SW480 (cell line): ENCODE measurements at places on chromosomes 7 and 10.
A peak's percentile ranks its signal among the peaks of the same experiment; 100 is the strongest.

GRCh38 chr10:14731875-14732512 is 42.7 kb downstream of the FAM107B start:
- peak; percentile 14 for DNase-seq

DNA sequence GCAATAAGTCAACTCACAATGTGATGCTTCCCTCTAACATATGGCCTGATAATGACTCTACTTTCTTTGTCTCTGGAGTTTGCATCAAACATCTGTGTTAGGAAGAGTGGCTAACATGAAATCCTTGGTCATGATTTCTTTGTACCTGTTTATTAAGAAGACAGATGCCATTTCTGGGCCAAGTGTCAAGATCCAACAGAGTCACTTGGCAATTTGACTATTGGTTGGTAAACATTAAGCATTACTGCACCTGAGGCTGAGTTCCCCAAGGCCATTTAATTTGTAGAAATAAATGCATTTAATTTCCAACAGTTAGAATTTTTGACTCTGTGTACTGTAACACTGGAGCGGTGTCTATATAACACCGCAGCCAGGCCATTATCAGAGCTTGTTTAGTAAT is 403.7 kb downstream of the GALNT17 start:
- no peak for DNase-seq

- DNase-seq = no peak
Measured at GRCh38 chr10:486666-487322, 202.7 kb downstream of the DIP2C start.

DNA sequence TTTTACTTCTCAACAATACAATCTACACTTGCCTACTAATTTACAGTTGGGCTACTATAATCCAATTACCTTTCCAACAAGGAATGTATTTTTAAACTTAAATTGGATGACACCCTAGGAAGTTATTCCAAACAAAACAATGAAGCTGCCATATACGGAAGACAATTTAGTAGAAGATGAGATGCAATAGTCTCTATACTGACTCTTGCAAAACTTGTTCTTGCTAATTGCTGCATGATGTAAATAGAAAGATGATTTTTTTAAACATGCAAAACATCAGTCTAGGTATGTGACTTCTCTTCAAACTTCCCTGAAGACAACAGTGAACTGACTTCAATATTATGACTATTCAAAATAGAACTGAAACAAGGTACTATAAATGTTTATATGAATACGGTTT is 17.6 kb downstream of the NT5C3A start:
- no peak for DNase-seq

DNA sequence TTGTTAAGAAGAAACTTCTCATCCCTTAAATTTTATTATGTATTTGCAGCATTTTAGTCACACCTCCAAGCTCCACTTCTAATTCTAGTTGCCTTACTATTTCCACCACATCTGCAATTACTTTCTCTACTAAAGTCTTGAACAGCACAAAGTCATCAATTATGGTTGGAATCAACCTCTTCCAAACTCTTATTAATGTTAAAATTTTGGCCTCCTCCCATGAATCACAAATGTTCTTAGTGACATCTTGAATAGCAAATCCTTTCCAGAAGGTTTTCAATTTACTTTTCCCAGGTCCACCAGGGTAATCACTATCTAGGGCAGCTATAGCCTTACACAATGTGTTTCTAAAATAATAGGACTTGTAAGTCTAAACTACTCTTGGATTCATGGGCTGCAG is 126.3 kb upstream of the POM121L12 start:
- DNase-seq = no peak

DNA sequence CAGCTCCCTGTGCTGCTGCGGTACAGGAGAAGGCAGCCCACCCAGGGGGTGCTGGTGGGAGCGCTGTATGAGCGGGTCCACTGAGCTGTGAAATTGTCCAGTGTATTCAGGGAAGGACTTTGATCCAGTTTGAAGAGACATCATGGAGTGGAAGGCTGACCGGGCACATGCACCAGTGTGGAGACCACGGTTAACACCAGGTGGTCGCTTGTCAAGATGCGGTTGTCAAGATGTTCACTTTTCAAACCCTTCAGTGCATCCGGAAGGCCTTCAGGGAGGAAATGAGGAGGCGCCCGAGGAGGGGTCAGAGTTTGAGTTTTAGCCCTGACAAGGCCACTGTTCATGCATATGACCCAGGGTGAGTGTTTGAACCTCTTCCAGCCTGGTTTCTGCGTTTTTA is 6.1 kb downstream of the DOCK1 start:
- no peak for DNase-seq

DNA sequence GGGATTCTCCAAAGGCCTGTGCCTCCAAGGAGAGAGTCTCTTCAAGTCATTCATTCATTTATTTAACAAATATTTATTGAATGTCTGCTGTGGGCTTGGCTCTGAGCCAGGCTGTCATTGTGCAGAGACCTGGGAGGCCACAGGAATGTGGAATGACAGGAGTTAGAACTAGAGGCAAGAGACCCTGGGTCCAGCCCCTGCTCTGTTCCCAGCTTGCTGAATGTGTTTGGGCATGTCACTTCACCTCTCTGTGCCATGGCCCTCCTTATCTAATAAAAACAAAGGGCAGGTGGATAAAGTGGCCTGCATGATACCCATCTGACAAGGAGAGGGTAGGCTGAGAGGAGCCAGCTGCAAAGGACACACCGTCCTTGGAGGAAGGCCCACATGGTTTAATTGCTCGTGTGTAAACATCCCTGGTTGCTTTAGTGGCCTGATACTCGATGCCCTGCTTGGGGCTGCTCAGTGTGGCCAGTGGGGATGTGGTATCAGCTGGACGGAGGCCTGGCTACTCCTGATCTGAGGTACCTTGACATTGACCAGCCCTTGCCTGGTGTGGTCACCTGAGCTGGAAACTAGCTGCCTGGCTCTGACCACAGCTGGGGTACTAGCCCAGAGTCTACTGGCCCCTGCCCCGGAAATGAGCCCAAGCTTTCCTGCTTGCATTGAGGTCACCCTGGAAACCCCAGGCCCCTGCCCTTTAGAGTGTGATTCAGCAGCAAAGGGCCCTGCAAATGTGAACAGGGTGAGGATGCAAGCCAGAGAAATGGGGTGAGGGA is 116.2 kb downstream of the CDH23 start:
- DNase-seq = peak; percentile 47

- peak; percentile 63 for DNase-seq
Measured at GRCh38 chr10:13717936-13718772, 131.4 kb downstream of the PRPF18 start.

GRCh38 chr7:43318188-43318770 is 205.8 kb downstream of the HECW1 start:
- DNase-seq = no peak

GRCh38 chr10:34677591-34677990 is 137.5 kb downstream of the PARD3 start:
- DNase-seq = no peak

GRCh38 chr10:102613785-102614184 is 30.5 kb upstream of the TRIM8 start:
- no peak for DNase-seq

DNA sequence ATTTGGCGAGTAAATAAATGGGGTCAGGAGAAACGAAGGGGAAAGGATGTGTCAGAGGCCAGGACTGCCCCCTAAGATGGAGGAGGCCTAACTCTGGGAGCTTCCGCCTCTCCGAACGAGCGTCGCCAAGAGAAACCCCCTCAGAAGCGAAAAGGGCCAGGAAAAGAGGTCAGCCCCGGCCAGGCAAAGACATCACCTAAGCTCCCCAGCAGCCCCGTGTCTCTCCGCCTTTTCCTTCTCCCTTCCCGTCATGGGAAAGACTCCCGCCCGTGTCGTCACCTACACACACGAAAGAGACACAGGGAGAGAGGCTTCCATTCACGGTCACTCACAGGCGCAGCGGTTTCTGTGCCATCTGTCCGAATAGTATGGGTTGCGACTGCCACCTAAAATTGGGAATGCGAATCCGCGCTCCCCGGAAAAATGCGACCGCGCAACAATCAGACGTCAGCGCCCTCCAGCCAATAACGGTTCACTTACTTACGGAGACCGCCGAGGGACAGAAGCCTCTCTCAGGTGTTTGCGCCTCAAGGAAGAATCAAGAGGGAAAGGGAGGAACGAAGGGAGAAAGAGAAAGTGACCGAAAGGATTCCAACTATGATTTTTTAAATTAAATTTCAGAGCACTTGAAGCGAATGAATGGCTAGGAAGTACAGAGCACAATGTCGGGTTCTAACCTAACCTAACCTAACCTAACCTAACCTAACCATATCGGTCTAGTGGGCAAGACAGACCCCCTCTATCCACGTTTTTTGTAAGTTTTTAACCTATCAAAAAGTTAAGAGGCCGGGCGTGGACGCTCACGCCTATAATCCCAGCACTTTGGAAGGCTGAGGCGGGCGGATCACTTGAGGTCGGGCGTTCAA is at the start of gene CWF19L1:
Gene CWF19L1 (minus strand): TSS at position 400 of the 866 bp plus-strand sequence. CDS start 45 bp downstream, at position 355.
- peak; percentile 89 for DNase-seq

- DNase-seq = peak; percentile 26
Measured at GRCh38 chr10:13271552-13272163, 28.2 kb downstream of the PHYH start.

- peak; percentile 77 for DNase-seq
Measured at GRCh38 chr10:117442944-117443685, 67.9 kb upstream of the PDZD8 start.

DNA sequence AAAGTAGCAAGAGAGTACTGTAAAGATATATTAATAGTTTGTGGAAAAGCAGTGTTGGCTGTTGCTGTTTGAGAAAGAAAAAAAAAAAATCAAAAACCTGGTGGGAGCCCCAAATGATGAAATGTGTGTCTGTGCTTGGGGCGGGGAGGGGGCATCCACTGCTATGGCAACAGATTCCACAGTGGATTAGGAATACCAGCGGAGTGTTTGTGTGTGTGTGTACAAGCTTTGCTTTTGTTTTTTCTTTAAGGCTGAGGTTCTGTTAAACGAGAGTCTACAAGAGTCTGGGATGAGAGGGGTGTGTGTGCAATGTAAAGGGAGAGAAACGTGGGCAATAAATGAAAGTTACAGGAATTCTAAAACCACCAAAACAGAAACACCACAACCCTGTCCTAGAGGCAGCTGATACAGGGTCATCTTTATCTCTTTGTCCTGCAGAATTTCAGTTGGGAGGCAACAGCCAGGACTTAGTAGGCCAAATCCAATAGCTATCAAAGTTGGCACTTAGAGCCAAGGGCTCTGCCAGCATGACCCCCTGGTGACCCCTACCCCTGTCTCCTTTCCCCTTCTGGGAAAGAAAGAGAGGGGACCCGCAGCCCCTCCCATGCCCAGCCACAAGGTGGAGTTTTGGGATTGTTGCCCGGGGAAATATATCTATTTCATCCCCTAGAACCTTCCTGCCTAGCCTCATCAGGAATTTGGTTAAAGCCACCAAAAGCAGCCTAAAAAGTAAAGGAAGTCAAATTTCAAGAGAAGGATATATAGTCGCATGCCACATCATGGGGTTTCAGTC is 85.4 kb downstream of the OSBPL3 start:
- no peak for DNase-seq

GRCh38 chr7:129778770-129779601 is 167.5 kb downstream of the NRF1 start:
- DNase-seq = no peak

- DNase-seq = no peak
Measured at GRCh38 chr10:58027426-58027825, 240.3 kb downstream of the IPMK start.

- DNase-seq = no peak
Measured at GRCh38 chr7:76071316-76072242, 23.7 kb downstream of the MDH2 start.

GRCh38 chr10:43902842-43903241 is 254.2 kb upstream of the ZNF32 start:
- DNase-seq = peak; percentile 16

- DNase-seq = no peak
Measured at GRCh38 chr10:30825495-30825894, 195.9 kb upstream of the LYZL2 start.

DNA sequence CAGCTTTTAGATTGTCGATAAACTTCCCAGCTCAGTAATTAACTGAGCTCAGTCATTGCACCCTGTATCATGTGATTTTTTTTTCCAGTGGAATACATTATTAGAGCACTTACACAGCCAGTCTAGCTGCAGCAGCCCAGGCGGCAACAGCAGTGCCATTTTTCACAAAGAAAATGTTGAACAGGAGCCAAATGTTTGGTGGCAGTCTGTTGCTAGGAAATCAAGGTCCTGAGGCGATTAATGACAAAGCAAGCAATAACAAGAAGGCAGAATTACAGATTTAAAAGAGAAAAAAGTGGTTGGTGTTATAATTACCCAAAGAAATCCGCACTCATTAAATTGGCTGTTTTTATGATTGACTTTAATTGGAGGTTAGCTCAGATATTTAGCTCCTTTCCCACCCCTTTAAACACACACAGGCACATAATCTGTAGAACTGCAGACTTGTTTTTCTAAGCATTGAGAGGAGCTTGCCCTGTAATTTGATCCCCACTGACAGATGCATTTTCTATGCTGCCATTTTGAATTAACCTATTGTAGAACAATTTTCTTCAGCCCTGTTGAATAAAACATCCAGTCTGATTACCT is 267.4 kb downstream of the ADK start:
- no peak for DNase-seq
